CD4-positive, alpha-beta T cell treated with Interleukin-6 for 4 hours (primary cell): ENCODE measurements at places on chromosomes 3 and 15.

- DNase-seq = no peak
These were observed 34.1 kb upstream of the ANKRD28 start for GRCh38 chr3:15831927-15832326.

GRCh38 chr3:158273656-158274055 is 163.8 kb downstream of the RSRC1 start:
- DNase-seq = no peak

GRCh38 chr3:120324190-120324589 is 25.0 kb downstream of the LRRC58 start:
- DNase-seq = no peak

GRCh38 chr15:89593018-89593417 is 17.7 kb downstream of the TICRR start:
- DNase-seq = no peak

GRCh38 chr3:188595890-188596376 is 442.0 kb downstream of the LPP start:
- no peak for DNase-seq

DNA sequence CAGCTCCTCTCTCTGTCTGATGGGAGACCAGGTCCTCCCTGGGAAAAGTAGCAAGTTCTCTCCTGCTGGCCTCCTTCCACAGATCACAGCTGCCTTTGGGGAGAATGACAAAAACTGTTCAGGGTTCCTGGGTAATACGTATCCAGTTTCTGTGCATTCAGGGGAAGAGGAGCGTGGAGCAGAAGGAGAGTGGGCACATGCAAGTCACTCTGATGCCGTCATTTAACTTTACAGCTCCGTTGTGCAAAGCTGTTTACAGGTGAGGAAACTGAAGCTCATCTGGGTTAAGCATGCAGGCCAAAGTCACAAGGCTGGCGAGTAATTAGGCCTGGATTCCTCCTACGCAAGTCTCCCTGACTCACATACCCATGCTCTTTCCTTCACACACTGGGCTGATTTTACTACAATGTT is 7.5 kb upstream of the TM4SF1 start:
- DNase-seq = no peak

- no peak for DNase-seq
These were observed 317.4 kb downstream of the FHIT start for GRCh38 chr3:60933824-60934223.

- peak; percentile 33 for DNase-seq
These were observed 179.6 kb downstream of the NSMCE3 start for GRCh38 chr15:29089731-29090616.

DNA sequence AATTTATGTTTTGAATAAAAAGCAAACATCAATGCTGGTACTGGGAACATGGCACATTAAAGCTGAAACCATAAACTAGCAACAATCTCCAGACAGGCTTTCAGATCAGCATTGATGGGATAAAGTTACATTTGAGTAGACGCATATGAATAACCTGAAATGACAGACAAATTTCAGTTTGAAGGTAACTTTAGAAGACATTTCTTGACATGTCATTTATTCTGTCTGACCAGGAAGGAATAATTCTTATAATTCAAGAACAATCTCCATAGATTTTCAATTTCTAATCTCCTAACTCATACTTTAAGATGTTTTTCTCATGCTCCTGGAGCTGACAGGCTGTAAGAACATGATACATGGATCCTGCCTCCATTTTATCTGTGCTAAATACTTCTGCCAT is 69.8 kb downstream of the PLCH1 start:
- DNase-seq = no peak

DNA sequence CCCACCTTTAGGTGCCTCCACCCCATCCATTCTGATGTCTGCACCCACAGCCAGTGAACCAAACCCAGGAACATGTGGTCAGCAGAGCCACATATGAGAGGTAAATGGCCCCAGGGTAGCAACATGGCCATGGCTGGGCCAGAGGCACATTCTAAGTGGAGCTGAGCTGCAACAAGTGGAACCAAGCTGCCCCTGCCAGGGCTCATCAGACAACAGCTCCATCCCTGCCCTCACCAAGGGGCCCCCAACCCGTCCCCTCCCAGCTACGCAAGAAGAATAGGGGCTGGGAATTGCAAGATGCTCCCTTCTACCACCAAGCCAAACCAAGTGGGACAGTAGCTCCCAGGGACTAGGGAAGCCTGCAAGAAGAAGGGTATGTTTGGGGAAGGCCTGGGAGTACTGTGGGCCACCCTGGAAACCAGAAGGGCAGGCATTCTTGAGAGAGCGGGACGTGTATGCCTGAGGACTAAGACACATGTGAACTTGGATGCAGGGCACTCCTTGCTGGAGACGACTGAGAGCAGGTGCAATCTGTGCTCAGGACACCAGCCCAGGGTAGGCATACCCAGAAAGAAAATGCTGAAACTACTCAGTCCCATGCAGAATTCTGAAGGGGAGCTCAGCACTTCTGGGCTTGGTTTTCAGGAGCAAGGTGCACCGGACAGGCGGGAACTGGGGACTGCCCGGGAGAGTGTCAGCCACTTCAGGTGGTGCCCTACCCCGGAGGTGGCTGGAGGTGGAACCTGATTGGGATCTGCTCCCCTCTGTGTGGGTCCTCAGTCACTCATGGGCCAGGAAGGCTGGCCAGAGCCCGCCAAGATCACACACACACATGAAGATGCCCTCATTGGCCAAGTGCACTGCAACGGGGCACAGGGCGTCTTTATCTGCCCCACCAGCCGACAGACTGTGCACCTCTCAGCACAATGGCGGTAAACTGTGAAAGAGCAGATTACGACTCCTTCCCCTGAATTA is 9.5 kb downstream of the MYL3 start:
- DNase-seq = no peak

DNA sequence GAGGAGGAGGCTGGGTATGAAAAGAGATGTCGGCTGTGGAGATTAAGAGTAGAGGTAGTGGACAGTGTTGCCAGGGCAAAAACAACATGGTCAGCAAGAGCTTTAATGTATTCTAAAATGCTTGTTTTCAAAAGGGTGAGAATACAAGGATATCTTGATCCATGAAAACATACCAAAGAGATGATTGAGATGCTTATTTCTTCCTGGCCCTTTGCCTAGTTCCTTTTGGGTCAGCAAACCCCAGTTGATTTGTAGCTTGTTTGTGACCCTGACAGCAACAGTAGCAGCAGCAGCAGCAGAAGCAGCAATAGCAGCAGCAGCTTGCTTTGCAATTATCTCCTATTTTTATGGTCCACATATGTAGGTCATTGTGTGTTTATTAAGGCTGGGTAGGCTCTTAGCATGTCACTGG is 337.3 kb downstream of the LPP start:
- DNase-seq = no peak

DNA sequence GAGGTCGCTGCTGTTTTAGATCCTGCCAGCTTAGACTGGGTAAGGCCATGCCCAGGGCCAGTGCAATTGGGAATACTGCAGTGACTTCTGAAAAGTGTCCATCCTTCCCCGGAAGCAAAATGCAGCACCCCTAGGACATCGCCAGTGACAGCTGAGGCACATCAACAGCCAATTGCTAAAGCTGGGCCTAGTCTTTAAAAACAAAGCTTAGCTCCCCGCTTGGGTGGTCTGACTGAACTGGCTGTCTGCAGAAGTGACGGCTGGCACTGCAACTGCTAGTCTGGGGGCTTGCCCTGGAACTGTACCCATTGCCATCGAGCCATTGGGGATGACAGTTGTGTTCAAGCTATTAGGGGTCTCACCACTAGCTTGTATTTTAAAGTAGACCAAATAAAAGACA is 4.3 kb downstream of the LYSMD4 start:
- DNase-seq = no peak

- peak; percentile 19 for DNase-seq
These were observed 559 bp upstream of the LRRN1 start for GRCh38 chr3:3798631-3799113.

DNA sequence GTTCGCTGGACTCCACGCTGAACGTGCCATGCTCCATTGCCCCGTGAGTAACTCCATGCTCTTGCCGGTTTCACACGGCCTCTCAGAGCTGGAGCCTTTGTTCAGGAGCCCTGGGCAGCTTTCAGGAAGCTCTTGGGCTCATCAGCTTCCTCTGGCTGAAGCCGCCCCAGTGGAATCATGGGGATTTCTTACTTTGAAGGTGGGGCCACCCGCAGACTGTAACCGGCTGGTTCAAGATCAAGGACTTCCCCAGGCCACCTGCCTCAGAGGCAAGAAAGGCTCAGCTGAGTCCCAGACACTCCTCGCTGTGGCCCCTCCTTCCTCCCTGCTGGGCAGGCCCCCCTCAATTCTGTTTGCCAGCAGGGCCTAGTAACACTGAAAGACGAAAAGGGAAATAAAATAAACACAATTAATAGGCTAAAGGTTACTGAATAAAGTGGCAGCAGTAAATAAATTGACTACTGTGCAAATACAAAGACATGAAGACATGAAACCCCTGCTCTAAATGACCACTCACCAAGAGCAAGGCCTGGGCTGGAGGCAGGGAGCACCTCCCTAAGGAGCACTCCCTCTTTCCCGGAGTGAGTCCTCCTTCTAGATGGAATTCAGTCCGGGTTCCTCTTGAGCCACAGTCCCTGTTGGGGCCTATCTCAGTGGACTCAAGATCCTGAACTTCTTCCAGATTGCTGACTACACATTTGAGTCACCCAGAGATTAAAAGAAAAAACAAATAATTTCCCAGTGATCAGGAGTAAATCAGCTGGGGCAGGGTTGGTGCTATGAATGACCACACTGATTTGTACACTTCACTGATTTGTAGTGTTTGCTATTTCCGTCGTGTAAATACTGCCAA is 51.0 kb downstream of the ZDHHC19 start:
- peak; percentile 17 for DNase-seq

DNA sequence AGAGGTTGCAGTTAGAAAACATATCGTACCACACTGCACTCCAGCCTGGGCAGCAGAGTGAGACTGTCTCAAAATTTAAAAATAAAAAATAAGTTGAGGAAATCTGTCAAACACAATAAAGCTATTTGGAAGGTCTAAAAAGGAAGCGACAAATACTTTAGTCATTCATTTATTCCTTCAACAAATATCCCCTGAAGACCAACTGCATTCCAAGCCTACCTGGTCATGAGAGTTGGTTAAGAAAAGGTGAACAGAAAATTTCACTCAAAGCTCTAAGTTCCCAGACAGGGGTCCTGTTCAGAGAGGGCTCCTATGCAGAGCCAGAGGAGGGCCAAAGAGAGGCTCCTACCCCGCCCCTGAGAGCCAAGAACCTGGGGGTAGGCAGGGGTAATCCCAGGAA is 15.4 kb upstream of the PRKAR2A start:
- no peak for DNase-seq

DNA sequence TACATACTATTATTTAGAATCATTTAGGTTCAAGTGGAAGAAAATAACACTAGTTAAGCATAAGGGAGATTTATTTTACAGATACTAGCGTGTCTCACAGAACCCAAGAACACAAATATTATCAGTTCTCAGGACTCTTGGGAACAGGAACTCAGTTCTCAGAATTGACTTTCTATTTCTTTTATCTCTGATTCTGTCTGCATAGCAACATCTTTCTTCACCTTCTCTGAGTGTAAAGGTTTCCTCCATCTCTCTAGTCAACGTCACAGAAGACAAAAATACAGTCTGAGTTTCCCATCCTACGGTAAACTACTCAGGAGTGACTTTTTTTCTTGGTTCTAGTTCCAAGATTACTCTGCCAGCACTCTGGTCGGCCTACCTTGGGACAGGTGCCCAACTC is 220.0 kb downstream of the SV2B start:
- DNase-seq = no peak

DNA sequence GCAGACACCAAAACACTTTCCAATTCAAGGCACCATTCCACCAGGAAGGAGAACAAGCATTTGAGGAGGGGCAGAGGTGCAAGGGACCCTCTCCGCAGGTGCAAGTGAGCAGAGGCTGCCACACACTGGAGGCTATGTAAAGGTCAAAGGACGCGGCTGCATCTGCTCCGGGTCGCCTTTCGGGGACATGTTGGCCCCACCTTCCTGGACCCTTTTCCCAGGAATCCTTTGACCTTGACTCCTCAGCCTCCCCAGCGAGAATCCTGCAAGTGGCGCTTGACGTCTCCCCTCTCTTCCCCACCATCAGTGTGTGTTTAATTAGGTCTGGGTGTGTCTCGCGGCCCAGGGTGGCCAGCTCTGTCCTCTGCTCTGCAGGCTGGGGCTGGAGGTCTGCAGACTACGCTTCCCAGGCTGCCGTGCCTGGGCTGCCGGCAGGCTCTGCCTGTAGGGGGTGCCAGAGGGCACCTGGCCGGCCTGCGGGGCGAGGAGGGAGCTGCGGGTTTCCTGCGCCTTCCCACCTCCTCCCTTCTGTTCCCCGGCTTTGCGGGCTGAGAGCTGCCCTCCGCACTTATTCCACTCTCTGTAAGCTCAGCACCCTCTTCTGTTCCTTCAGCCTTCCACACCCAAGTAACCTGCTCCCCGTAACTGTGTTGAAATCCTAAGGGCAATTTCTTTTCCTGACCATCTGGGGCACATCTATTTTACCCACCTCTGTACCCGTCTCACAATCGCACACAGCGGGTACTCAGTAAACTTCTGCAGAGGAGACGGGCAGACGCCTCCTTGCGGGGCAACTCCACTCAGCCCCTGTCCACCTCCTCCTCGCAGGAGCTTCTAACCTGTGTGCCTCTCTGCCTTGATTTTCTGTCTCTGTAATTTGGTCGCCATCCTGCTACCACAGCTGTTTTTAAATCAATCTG is 129.8 kb downstream of the NSMCE3 start:
- peak; percentile 54 for DNase-seq

DNA sequence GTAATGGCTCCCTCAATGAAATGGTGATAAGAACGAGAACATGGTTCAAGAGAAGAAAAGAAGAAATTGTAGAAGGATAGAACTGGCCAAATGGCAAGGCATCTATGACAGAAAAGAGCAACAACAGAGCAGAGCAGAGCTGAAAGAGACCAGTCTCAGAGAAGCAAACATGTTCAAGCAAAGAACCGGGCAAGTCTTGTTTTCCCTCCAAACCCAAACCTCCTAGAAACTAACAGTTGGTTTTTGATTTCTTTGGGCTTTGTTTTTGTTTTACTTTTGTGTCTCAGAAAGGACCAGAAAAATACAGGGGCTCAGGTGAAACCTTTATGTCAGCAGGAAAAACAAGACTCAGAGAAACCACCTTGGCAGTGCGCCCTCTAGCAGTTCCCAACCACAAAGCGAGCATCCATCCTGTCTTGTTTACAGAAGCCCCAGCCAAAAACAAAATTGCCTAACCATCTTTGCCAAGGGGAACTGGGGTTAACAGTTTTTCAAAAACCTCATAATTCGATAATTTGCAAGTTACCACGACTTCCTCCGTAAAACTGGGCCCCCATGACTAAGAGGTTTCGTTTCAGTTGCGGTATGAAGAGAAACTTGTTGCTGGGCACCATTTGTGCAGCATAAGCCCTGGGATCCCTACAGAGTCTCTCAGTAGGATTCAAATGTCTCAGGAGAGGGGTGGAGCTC is 159.2 kb upstream of the SLC24A5 start:
- DNase-seq = no peak

DNA sequence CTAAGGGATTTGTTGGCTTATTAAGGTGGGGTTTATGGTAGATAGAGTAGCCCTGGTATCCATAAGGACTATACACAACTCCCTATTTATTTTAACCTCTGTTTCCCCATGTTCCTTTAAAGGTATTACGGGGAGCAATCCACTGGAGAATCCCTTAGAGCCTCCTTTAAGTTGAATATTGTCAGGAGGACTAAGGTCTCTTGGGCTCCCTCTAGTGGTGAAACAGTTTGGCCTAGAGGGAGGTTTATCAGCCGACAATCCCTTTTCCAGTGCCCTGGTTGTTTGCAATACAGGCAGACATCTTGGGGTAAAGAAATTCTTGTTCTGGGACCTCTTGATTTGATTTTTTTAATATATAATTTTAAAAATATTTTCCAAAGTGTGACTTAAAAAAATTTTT is 12.9 kb downstream of the OPA1 start:
- peak; percentile 62 for DNase-seq
